ENCODE measurements at places on chromosomes 11 and 22.
A peak's percentile ranks its signal among the peaks of the same experiment; 100 is the strongest.

- no peak for DNase-seq
Measured at GRCh38 chr22:48778308-48779195, 1049.1 kb downstream of the BRD1 start.

DNA sequence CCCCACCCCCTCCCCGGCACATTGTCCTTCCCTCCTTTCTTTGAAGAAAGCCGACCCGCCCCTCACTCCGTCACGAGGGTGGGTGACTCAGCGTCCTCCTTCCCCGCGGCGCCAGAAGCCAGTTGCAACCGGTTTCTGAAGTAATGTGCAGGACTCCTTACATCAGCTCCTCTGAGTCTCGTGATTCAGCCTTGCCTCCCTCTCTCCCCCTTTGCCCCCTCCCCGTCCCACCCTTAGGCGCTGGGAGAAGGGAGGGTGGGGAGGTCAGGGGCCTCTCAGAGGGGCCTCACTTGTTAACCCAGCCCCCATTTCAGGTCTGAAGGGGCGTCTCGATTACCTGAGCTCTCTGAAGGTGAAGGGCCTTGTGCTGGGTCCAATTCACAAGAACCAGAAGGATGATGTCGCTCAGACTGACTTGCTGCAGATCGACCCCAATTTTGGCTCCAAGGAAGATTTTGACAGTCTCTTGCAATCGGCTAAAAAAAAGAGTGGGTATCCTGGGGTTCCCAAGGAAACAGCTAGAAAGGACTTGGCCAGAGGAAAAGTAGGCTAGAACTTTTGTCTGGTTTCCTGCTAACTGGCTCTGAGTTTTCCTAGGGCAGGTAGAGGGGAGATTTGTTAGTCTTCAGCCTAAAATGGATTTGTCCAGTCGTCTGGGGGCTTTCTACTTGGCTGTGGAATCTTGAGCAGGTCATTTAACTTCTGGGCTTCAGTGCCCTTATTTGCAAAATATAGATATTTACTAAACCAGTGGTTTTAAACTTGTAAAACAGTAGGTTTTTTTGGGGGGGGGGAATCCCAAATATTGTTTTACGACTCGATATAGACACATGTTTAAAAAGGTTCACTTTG lies 1.1 kb downstream of the SLC3A2 start:
- DNase-seq, result peak; percentile 89

GRCh38 chr11:66335531-66336233 lies 552 bp downstream of the RIN1 start:
- DNase-seq, result no peak

GRCh38 chr11:38718659-38719058 lies 2120.6 kb upstream of the RAG2 start:
- DNase-seq, result no peak

DNA sequence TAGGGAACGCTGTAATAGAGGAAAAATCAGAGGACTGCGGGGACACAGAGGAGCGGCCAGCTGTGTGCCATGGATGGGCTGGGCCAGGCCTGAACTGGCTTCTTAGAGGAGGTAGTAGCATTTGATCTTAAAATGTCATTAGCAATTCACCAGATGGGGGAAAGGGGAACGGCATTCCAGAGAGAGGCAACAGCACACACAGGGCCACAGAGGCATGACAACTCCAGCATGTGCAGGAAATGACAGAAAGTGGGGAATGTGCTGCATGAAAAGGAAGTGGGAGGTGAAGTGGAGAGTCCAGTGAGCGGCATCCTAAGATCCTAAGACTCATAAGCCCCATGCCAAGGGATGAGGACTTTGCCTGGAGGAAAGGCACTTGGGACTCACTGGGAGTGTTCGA lies 69.0 kb downstream of the UBASH3B start:
- no peak for DNase-seq

- DNase-seq, result no peak
Measured at GRCh38 chr11:12914400-12914912, 94.7 kb upstream of the RASSF10 start.

- DNase-seq, result no peak
Measured at GRCh38 chr11:132253469-132254264, 883.3 kb downstream of the NTM start.

GRCh38 chr22:17830043-17830961 lies 56.0 kb upstream of the BID start:
- peak; percentile 72 for DNase-seq

GRCh38 chr22:46172522-46173110 lies 22.3 kb downstream of the PPARA start:
- DNase-seq, result no peak

GRCh38 chr11:33741806-33742205 lies 5.6 kb upstream of the CD59 start:
- DNase-seq, result no peak

- DNase-seq, result no peak
Measured at GRCh38 chr11:126328444-126328843, 24.6 kb downstream of the DCPS start.
